Central memory CD4-positive, alpha-beta T cell (primary cell): ENCODE measurements at places on chromosomes 1 and 21.
A peak's percentile ranks its signal among the peaks of the same experiment; 100 is the strongest.

GRCh38 chr1:234666761-234667160, 56.8 kb upstream of the IRF2BP2 start:
- no peak for DNase-seq

DNA sequence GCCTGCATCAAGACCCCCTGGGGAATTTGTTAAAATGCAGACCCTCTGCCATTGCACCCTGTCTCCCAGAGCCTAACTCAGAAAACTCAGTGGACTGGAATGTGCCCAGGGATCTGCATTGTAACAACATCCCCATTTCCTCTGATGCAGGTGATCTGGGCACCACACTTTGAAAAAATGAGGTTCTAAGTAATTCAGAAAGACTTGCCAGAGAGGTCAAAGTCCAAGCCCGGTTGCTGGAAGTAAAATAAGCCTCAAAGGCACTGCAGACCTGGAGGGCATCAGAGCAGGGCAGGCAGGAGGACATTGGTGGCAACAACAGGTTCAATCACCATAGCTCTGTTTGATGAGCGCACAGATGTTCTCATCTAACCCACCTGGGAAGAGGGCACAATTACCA, 90.7 kb downstream of the SYT2 start:
- DNase-seq, result no peak

GRCh38 chr1:94144836-94145235, 23.9 kb upstream of the ABCA4 start:
- DNase-seq, result no peak

- no peak for DNase-seq
These were observed 14.1 kb downstream of the RUNX3 start for GRCh38 chr1:24915816-24916602.

GRCh38 chr1:41682845-41683625, 198.6 kb upstream of the EDN2 start:
- no peak for DNase-seq

DNA sequence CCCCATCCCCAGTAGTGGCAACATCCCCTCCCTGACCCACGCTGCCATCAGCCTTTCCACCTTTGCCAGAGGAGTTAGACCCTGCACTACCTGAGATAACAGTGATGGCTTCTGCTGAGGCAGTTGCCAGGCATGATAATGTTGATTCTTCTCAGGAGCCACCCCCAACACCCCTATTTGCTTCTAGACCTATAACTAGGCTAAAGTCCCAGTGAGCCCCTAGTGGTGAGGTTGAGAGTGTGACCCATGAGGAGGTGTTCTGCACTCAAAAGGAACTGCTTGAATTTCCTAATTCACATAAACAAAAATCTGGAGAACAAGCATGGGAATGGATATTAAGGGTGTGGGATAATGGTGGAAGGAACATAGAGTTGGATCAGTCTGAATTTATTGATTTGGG, 159.6 kb upstream of the COL11A1 start:
- DNase-seq, result no peak

GRCh38 chr1:174160109-174160473, 771 bp downstream of the RABGAP1L start:
- DNase-seq, result no peak

- peak; percentile 39 for DNase-seq
These were observed 453 bp downstream of the PABPC4 start for GRCh38 chr1:39576016-39576657.

- no peak for DNase-seq
These were observed 79.4 kb downstream of the FCRL5 start for GRCh38 chr1:157472959-157473358.

- no peak for DNase-seq
These were observed 3.7 kb downstream of the BRINP3 start for GRCh38 chr1:190474010-190474409.

DNA sequence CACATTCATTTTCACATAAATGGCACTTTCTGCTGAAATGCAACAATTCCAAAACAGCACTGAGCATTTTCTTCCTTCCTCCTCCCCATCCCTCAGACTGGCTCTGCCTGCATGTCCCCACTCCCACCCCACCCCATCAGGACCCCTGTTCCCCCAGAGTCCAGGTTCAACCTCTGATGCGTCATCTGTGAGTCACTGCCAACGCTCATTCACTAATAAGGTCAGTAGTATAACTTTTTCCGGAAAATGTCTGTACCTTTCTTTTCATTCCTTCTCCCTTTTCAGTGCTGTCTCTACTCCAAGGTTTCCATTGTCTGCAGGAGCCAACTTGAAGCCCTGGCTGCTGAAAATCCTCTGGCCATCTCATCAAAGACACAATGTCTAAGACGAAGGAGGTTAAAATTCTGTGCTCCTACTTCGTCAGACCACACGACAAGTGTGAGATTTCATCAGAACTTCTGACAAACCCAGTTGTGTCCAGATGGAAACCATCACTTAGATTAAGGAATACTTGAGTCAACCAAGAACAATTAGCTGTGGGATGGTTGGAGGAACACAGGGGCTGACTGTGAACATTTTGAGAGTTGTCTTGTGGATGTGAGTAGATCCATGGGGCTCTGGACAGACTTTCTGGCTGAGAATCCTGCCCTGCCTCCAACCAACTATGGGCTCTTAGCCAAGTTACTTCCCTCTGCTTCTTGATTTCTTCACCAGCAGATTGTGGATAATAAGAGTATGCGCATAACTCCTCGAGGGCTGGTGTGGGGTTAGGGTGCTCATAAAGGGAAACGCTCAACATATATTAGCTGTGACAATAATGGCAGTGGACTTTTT, 35.6 kb upstream of the UTS2 start:
- DNase-seq, result no peak

DNA sequence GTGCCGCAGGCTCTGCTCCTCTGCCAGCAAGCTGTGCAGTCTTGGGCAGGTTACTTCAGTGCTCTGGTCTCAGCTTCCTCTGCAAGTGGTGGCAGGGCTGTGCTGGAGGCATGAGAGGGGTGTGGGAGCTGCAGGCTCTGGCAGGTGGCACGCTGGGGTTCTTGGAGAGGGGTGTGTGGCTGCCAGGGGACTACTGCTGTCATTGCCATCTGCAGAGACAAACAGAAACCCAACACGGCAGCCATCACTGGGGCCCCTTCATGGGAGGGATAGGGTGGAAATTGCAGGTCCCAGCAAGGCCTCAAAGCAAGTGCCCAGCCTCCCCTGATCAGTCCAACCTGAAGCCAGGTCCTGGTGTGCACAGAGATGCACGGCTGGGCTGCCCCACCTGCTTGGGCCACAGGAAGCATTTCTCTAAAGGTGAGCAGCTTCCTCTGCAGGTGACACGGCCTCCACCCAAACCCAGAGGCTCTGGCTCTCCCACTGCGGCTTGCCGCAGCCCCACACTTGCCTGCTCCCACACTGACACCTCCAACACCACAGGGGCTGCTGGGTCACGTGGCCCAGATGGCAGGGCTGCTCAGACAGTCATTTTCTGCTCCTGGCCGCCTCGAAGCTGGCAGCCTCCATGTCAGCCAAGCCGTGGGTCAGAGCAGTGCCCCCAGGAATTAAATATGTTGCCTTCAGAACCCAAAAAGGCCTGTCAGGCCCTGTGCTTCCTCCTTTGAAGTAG, 4.1 kb upstream of the COL6A2 start:
- no peak for DNase-seq

DNA sequence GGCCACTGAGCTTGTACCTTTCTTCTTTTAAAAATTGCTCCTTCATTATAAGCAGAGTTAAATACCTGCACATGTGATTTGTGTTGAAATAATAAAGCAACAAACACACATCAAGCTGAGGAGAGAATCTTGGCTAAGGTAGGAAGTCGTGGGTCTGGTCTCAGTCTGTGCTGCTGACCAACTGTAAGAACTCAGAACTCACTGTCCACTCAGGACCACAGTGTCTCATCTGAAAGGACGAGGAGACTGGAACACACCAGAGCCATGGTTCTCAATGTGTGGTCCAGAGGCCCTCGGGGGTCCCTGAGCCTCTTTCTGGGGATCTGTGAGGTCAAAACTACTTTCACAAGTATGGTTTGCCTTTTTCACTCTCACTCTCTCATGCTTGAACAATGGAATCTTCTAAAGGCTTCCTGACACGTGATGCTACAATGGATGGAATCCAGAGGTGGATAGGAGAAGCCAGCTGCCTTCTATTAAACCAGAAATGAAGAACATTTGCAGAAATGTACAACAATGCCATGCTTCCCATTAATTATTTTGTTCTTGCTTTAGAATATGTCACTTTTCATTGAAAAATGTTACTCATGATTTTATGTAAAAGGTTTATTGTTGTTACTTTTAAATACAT, 17.3 kb upstream of the ETS2 start:
- no peak for DNase-seq

- DNase-seq, result peak; percentile 79
These were observed 24.1 kb downstream of the PTGFRN start for GRCh38 chr1:116933606-116934515.

DNA sequence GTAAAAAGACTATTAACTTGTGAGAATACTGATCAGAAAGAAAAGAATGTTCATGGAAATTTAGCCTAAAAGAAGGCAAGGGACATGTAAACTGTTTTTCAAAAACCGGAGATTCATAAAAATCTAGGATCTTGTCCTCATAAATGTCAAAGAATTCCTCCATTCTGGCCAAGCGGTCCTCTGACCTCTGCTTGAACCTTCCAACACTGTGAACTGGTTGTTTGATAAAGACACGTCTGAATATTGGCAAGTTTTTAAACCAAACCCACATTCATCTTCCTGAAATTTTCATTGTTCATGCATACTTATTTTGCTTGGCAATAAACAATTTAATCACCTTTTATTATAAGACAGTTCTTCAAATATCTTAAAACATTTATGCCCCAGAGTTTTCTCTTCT, 19.8 kb downstream of the ASPM start:
- no peak for DNase-seq

- no peak for DNase-seq
These were observed 77.3 kb downstream of the DHRS3 start for GRCh38 chr1:12540580-12541273.

DNA sequence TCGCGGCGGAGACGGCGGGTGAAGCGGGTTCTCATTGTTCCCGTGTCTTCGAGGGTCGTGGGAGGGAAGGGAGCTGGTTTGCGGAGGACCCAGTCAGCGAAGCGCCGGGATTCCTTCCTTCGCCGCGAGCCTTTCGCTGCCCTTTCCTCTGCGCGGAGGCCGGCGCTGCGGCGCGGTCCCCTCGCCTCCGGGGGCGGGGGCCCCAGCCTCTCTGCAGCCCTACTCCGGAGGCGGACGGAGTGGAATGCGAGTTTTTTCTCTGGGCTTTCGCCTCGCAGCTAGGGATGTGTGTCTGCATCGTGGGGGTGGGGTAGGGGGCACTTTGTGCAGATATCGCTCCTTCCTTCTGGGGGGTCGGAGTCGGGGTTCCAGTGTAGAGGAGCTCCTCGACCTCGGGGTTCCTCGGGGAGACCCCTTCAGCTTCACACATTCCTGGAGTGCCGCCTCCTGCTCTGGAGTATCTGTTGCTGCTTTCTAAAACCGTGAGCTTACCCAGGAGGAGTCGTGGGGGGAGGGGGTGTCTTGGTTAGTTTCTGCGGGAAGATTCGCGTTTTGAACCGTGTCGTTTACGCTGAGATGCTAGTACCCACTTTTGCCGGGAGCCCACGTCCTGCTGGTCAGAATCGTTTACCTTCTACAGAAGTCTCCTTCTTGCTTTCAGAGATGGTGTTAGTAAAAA, 595 bp downstream of the RNF2 start:
- peak; percentile 8 for DNase-seq
